ENCODE measurements at places on chromosomes 4 and X.

DNA sequence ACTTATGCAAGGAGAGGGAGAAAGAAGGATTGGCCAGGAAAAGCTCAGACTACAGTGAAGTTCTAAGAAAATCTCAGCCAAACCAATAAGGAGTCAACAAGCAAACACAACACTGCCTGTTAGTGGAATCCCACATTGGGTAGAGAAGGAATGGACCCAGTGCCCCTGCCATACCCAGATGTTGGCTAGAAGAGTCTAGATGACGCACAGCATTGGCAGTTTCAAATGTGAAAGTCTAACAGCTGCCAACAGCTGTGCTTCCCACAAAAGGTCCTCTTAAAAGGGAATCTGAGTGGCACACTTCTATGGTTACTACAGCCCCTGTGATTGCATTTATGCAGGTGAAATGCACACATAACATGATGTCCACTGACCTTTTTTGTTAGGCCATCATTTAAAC lies 37.2 kb upstream of the CPEB2 start:
- no peak for DNase-seq

DNA sequence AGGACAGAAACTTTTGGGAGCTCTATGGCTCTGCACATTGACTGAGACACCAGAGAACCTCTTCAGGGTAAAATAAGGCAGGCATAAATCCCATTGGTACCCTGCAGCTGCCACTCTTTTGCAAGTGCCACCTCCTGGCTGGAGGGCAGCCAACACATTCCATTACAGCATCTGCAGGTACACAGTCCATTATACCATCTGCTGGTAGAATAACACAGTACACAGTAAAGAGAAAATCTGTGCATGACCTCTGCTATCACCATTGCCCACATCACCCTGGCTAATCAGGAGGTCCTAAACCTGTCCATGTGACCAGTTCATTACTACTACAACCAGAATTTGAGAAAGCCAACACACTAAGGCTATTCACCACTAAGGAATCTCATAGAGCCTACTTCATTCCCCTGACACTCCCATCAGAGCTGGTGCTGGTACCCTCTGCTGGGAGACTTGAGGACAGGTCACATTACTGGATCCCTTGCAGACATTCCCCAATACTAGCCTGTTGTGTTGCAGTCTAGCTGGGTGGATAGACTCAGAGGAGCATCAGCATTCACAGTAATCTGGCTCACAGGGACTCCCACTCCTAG lies 176.2 kb upstream of the TACR3 start:
- no peak for DNase-seq

DNA sequence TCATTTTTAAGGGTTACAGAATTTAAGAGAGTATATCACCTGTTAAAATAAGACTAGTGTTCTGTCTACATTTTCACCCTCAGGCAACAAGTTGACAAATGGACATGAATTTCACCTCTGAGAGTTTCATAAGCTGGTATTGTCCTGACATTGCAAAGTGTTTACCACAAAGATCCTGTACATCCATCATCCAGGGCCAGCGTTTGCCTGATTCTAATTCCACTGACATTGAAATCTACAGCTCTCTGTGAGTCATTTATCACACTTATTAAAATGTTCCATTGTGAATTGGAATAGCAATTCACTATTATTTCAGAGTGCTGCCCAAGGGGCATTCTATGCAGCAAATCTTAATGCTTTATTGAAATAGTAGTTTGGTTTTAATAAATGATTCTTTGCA lies 1499.4 kb upstream of the PCDH7 start:
- DNase-seq, result no peak

DNA sequence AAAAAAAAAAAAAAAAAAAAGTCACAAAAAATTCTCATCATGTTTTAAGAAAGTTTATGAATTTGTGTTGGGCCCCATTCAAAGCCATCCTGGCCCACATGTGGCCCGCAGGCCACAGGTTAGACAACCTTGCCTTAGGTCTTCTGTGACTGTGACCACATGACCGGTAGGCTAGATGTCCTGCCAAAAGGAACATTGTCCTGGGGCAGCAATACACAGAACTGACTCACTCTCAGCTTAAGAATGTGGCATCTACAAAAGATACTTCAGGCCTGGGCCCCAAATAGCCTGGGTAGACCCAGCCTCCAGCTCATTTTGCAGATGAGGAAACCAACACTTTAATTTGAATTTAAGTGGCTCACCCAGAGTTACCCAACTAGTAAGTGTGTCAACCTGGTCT lies 10.0 kb downstream of the AWAT2 start:
- no peak for DNase-seq

DNA sequence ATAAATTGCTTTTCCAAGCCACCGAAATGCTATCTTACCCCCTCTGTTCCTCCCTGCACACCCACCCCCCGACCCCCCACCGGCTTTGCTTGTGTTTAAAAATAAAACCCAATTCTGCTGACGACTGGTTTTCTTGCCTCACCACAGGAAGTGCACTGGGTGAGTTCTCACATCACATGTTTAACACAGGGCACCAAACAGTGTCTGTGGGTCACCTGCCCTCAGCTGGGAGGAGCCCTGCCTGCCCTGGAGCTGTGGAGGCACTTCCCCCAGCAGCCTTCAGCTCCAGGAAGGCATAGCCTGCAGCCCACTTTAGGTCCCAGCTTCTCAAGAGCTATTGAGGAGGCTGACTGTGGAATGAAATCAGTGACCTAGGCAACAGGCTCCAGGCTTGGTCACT lies 8.8 kb downstream of the TMEM255A start:
- DNase-seq, result no peak

DNA sequence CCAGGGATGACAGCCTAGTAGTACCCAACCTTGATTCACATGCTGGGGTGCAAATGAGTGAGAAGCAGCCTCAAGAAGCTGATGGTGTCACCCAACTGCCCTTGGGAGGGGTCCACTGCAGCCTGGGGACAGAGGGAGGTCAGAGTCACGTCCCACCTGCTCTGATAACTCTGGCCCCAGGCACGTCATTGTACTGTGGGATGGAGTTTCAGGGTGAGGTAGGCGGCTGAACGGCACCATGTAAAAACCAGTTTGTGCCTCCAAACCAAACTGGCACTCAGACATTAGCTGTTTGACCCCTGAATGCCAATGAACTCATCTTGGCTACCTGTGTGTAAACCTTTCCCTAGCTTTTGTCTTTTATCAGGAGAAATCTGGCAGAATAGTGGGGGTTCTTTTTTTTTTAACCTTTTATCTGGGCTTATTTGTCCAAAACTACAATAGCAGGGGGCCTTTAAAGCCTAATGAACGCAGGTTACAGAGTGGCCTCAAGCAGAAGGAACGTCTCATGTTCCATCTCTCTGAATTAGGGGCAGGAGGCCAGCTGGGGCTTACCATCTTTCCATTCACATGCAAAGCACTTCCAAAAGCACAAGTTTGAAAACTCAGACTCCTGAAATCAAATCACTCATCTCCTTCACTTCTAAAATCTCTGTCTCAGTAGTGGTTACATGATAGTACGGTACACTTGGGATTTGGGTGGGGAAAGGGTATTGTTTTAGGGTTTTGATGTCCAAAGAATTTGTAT lies 89.4 kb downstream of the IRF2 start:
- DNase-seq, result no peak

- no peak for DNase-seq
Measured at GRCh38 chrX:13013363-13014110, 30.9 kb downstream of the FAM9C start.

- DNase-seq, result no peak
Measured at GRCh38 chrX:20670611-20671010, 403.9 kb upstream of the RPS6KA3 start.

DNA sequence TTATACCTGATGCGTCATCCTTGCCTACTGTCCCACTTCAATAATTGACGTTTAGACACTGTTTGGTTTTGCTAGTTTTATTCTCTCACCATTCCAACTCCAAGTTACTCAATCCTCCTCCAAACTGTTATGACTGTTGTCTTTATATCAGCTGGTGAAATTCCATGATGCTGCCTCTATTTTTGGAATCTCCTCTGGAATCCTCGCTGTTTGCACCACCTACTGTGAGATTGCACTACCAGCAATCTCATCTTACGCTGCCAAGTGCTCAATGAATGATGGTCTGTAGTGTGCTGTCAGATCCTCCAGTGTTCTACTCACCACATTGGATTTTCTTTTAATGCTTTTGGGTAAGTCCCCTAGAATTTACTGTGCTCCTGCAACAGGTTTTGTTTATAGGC lies 13.2 kb upstream of the PCDH18 start:
- no peak for DNase-seq

- DNase-seq, result no peak
Measured at GRCh38 chr4:54784161-54784671, 126.5 kb downstream of the KIT start.

DNA sequence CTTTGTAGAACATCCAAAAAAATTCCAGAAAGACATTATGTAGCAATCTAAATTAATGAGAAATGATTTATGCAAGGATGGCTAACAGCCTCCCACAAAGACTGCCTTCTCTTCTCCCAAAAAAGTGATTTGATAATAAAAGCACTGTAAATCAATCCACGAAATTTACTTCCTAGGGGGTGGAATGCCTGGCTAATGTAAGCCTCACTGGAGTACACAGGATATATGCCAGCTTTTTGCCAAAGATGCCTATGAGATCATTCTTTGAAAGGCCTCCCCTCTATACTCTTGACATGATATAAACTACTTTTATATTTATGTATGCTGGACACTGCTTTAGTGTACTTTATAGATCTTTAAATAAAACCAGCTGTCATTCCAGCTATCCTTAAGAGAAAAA lies 211.1 kb downstream of the ADAMTS3 start:
- DNase-seq, result no peak

- no peak for DNase-seq
Measured at GRCh38 chr4:2058264-2059045, 672 bp upstream of the NAT8L start.

GRCh38 chrX:101252634-101253033 lies 33.0 kb downstream of the DRP2 start:
- DNase-seq, result no peak

DNA sequence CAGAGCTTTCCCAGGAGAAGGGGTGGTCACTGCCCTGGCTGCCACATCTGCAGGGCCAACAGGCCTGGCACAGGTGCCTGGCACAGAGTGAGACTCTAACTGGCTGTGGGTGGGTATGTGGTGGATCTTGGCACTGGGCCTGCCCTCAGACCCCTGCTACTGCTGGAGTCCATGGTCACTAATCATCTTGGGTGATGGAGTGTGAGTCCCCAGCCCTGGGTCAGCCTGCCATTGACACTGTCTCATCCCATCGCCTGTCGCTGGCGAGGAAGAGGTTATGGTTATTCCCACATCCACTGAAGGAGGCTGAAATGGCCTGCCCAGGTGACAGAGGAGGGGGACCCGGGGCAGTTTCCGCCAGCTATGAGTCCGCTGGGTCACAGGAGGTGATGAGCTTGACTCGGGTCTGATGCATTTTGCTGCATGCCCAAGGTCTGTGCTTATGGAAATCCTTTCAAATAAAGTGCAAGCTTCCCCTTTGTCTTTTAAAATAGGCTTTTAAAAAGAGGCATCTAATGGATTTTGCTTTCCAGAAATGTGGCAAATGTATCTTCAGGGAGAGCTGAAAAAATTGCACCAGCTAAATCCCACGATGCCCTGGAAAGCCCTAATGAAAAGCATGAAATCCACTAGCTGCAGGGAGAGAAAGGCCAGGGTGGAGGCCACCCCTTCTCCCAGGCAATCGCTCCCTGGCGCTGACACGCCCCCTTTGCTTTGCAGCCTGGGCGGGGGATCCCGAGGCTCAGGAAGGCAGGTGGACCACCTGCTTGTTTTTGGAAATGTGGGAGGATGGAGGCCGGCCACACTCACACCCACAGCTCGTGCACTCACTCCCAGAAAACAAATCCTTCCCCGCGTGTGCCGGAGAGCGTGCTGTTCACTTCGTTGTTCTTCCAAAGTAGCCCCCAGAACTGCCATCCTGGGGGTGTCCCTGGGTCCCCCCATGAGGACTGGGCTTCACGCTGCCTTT lies 54.9 kb downstream of the ABLIM2 start:
- DNase-seq, result no peak

GRCh38 chr4:182810103-182810615 lies 107.0 kb downstream of the DCTD start:
- no peak for DNase-seq

- no peak for DNase-seq
Measured at GRCh38 chr4:146029147-146029546, 90.5 kb upstream of the ZNF827 start.

- peak; percentile 55 for DNase-seq
Measured at GRCh38 chrX:115330498-115331168, 41.1 kb downstream of the LUZP4 start.

GRCh38 chr4:88527787-88528186 lies 4.2 kb upstream of the PYURF start:
- no peak for DNase-seq

DNA sequence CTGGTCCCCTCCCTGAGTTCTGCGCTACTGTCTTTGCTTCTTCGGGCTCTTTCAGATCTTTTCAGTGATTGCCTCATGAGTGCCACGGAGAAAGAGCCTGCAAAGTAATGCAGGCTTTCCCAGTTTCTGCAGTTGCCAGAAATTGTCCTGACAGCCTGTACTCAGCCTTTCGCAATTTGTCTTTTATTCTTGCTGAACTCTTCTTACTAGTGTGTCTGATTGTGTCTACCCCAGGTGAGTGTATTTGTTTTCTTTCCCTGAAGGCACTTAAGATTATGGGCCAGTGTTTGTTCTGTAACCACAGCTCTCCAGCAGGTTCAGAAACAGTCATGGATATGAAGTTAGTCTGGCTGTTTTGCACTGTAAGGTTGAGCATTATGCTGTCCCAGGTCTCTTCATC lies 47.1 kb downstream of the FAM193A start:
- DNase-seq, result no peak

DNA sequence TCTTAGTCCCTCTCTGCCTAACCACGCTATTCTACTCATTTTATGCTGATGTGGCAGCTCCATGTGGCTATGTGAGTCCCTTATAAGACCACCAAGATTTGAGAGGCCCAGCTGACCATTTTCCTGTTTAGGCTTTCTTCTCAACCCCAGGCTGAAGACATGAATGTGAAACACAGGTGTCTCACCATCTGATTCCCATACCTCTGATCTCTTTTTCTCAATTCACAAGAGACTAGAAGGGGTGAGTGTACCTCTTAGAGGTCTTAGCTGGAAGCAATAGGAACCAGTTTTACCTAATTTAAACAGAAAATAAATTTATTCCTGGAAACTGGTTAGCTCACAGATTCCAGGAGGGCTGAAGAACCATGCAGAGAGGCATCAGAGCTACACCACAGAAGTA lies 276.5 kb upstream of the FMR1 start:
- DNase-seq, result no peak

DNA sequence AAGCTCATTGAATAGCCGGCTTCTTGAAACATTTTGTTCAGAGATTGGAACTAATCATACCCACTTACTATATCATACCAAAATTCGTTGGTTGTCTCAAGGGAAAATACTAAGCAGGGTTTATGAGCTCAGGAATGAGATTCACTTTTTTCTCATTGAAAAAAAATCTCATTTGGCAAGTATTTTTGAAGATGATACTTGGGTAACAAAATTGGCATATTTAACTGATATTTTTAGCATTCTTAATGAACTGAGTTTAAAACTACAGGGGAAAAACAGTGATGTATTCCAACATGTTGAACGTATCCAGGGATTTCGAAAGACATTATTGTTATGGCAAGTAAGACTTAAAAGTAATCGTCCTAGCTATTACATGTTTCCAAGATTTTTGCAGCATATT lies 6.4 kb downstream of the FAM200B start:
- DNase-seq, result no peak

GRCh38 chrX:65874765-65875164 lies 165.1 kb downstream of the VSIG4 start:
- no peak for DNase-seq

- no peak for DNase-seq
Measured at GRCh38 chr4:4358093-4358854, 28.6 kb upstream of the NSG1 start.

- DNase-seq, result no peak
Measured at GRCh38 chr4:153501578-153501977, 35.4 kb downstream of the TMEM131L start.

Data from NCI-H460 (cell line).